ENCODE measurements at places on chromosomes 5 and 9.
A peak's percentile ranks its signal among the peaks of the same experiment; 100 is the strongest.

DNA sequence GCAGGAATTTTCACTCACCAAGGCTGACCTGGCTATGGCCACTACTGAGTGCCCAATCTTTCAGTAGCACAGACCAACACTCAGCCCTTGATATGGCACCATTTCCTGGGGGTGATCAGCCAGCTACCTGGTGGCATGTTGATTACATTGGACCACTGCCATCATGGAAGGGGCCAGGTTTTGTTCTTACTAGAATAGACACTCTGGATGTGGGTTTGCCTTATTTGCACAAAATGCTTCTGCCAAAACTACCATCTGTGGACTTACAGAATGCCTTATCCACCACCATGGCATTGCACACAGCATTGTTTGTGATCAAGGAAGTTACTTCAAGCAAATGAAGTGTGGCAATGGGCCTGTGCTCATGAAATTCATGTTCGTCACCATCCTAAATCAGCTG is 69.7 kb upstream of the SH3GL2 start:
- no peak for DNase-seq

GRCh38 chr9:34396276-34397214 is 19.8 kb upstream of the MYORG start:
- DNase-seq = no peak

GRCh38 chr5:177035976-177036375 is 13.5 kb downstream of the ZNF346 start:
- DNase-seq = no peak

GRCh38 chr5:83025690-83026478 is 51.3 kb downstream of the TMEM167A start:
- no peak for DNase-seq

DNA sequence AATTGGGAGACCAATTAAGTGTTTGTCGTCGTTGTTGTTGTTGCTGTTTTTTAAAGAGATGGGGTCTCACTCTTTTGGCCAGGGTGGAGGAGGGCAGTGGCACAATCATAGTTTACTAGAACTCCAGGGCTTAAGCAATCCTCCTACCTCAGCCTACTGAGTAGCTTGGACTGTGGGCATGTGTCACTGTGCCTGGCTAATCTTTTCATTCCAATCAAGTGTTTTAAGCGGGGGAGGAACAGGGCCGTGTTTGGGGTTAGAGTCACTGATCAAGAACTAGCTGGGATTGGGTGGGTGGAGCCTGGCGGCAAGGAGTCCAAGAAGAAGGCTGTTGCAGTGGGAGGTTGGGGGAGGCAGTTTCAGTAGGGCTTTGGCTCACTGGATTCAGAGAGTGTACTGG is 13.8 kb downstream of the SNX30 start:
- no peak for DNase-seq

GRCh38 chr5:62112689-62113228 is 193.2 kb upstream of the KIF2A start:
- no peak for DNase-seq

DNA sequence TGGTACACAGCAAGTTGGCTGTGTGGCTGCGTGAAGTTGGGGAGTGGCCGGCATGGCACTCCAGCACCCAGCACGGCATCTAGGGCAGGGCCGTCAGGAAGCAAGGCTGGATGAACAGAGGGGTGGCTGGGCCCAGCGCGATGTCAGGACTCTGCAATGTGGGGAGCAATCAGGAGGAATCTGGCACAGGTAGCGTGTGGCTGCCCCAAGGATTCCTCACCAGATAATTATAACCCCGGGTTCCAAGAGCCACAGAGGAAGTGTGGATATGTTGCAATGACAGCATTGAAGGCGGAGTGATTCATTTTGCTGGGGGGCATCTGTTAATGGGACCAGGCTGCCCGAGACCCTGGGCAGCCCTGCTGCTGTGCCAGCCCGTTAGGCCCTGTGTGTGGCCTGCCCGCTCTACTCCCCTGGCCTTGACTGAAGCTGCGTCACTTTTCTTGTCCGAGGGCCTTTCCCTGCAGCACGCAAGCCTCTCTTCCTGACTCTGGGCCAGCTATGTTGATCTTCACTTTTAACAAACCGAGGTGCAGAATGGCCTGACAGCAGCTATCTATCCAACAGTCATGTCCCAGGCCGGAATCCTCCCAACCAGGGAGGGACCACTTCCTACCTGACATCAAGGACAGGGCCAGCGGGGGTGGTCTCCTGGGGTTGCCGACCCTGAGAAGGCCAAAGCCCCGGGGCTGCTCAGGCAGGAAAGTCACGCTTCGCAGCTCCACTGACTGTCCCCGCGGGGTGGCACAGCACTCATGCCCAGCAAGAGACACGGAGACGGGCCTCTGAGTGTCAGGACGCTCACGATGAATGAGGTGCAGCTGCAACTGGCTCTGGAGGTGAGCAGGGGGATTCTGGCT is 118.0 kb upstream of the PHYKPL start:
- DNase-seq = no peak

DNA sequence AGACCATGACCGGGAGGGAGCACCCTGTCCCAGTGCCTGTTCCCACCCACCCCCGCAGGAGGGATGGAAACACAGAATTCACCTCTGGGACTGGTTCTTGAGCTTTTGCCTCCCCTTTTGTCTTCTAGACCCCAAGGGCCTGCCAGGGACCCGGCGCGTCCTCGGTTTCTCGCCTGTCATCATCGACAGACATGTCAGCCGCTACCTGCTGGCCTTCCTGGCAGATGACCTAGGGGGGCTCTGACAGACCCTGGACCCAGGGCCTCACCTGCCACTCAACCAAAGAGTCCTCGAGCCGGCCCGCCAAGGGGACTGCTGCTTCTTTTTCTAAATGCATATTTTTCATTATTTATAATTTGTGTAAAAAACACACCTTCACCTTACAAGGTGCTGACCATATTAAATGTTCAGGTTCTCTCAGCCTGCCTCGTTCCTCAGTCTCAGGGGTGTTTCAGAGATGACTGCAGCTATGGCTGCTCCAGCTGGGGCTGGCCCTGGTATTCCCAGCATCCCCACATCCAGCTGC is 16.9 kb downstream of the CARD19 start:
- no peak for DNase-seq

DNA sequence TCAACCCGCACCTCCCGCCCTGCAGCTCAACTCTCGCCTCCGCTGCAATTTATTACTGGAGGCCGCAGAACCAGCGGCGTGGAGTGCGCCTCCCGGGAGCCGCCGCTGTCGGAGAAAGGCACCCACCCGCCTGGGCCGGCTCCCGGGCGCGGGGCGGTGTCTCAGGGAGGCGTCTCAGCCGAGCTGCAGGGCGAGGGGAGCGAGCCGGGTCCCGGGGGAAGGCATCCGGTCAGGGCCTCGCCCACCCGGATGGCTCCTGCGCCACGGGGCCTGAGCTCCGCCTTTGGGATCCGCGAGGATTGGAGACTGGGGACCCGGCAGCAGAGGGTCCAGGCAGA is 32.9 kb downstream of the TSPAN17 start:
- DNase-seq = no peak

- peak; percentile 5 for DNase-seq
Measured at GRCh38 chr9:85522459-85523092, 219.2 kb downstream of the AGTPBP1 start.

DNA sequence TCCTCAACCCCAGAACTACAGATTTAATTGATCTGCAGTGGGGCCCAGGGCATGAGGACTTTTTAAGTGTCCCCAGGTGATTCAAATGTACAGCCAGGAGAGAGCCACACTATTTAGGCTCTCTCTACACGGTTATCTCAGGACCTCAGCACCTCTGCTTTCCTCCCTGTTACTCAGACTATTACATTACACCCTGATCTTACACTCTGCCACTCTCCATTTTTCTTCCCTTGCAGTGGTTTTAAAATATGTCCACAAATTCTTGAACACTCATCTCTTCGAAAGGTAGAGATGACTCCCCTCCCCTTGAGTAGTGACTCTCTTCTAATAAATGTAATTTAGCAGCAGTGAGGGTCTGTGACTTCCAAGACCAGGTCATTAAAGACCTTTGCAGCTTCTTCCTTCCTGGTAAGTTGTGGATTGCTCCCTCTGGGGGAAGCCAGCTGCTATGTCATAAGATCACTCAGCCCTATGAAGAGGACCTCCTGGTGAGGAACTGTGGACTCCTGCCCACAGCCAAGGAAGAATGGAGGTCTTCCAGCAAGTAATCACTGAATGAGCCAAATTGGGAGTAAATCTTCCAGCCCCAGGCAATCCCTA is 87.5 kb upstream of the SSBP2 start:
- no peak for DNase-seq

- no peak for DNase-seq
Measured at GRCh38 chr5:43891112-43891511, 288.1 kb downstream of the NNT start.

DNA sequence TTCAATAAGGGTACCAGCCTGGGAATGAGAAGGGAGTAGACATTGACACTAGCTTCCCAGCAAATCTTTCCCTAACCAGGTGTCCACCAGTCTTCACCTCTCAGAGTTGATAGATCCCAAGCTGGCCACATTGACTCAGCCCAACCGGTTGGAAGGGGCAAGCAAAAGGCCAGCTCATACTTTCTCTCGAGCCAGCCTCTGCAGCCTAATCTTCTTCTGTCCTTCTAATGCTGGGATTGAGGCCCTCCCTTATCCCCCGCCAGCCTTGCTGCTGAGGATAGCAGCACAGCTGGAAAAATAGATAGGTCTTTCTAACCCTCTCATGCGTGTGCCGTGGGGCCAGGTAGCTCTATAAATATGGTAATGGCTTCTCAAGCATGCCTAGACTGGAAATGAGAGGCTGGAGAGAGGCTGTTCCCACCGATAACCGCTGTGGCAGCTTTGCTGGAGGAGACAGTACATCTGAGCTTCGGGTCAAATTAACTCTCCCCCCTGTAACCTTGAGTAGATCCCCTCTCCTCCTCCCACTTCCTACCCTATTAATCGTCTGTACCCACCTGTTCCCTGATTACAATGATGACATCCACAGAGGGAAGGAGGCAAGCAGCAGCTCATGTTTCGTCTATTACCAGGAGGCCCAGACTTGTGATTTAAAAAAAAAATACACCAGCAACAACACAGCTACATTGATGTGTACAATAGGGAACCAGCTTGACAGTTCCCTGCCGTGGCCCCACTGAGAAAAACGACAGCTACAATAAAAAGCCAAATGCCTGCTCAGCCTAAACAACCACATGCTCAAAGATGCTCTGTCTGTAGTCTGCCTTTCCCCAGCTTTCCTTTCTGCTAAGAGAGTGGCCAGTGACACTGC is 219.9 kb upstream of the BRINP1 start:
- DNase-seq = no peak

GRCh38 chr5:35317586-35317985 is 87.3 kb upstream of the PRLR start:
- no peak for DNase-seq

GRCh38 chr9:128072144-128073021 is 4.4 kb downstream of the SLC25A25 start:
- peak; percentile 34 for DNase-seq

- DNase-seq = no peak
Measured at GRCh38 chr5:144691936-144692335, 521.3 kb downstream of the KCTD16 start.

GRCh38 chr5:24819841-24820240 is 175.1 kb upstream of the CDH10 start:
- no peak for DNase-seq

DNA sequence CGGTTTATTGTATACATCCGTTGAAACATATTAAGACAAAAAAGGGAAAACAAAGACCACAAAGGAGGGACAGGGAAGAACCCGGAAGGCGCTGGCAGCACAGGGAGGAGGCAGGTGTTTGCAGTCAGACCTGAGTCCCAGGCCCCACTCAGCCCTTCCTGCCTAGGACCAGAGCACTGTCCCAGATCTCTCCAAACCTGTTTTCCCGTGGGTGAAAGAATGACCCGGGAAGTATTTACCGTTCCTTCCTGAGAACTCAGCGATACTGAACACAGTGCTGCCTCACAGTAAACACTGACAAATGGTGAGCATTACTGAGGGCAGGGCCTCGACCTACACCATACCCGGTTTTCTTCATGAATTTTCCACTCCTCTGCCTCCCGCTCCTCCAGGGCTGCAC is 1.2 kb downstream of the ABO start:
- DNase-seq = no peak

DNA sequence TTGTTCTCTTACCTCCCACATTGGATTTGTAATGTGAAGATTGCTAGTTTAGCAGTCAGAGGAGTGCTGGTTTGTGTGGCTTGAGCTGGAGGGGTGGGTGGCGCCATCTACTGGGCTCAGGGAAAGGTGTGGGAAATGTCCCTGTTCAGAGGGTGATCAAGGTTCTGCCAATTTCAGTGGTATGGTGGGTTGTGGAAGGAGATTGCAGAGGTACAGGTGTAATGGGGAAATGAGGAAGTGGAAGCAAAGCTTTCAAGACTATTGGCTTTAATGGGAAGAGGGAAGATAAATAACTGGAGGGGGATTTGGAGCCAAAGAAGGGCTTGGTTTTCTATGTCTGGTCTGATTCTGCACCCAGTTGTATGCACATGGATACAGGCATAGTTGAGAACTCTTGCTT is 76.4 kb downstream of the OSMR start:
- peak; percentile 10 for DNase-seq

DNA sequence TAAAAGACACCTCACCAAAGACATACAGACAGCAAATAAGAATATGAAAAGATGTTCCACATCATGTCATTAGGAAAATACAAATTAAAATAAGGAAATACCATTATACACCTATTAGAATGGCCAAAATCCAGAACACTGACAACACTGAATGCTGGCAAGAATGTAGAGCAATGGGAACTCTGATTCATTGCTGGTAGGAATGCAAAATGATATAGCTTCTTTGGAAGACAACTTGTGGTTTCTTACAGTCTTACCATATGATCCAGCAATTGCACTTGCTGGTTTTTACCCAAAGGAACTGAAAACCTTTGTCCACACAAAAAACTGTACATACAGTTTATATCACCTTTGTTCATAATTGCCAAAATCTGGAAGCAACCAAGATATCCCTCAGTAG is 6.5 kb downstream of the TMEM161B start:
- no peak for DNase-seq

GRCh38 chr9:2560180-2560579 is 61.4 kb upstream of the VLDLR start:
- DNase-seq = no peak

DNA sequence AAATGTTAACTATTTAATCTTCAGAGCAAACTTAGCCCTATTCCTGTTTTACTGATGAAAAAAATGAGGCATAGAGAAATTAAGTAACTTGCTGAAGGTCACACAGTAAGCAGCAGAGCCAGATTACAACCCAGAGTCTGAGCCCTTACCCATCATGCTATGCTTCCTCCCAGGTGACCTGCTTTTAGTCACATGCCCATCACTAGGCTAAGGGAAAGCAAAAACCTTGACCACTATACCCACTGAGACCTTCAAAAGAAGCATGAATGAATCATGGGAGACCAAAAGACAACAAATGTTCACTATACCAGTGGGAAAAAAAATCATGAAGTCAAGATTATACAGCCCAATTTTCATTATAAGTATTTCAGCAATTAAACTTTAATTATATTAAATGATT is 5.3 kb upstream of the HAUS6 start:
- no peak for DNase-seq

DNA sequence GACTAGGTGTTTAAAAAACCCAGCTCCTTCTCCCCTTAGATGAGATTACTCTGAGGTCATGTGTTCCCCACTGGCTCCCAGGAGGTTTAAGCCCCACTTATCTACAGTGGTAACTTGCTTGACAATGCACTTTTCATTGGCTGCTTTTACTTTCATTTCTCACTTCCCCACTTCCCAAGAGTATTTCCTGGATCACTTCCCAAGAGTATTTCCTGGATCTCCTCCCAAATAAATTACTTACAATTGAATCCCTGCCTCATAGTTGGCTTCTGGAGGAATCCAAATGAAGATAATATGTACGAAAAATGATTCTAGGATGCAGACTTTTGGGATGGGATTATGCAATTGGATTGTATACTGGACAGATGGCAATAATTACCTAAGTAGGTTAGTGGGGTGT is 47.1 kb upstream of the CHSY3 start:
- DNase-seq = no peak
